IMR-90 (cell line): ENCODE measurements at places on chromosomes 1 and 21. TPM values are rescaled to one million over a fixed set of nuclear protein-coding genes. Genes with fewer than 3 reads are reported as not detected.
A peak's percentile ranks its signal among the peaks of the same experiment; 100 is the strongest.

- DNase-seq: no peak
- H3K27me3 ChIP-seq: no peaks in the 10 kb centered on the region
- H3K4me3 ChIP-seq: no peak overlapping the region
- H3K27ac ChIP-seq: no peak overlapping the region
- peaks cover 46% of the 10 kb centered on the region for H3K36me3 ChIP-seq
- 0 out of 2 replicates have a peak, but pooled peaks cover 2% of the 10 kb centered on the region for H3K4me1 ChIP-seq
These were observed 28.0 kb downstream of the FUBP1 start for GRCh38 chr1:77950873-77951272.

Gene PRKCZ
- 2.0 and 2.8 TPM in 2 replicates for total RNA-seq

GRCh38 chr1:184647471-184647870, 107.2 kb downstream of the EDEM3 start:
- no peak overlapping the region for H3K27ac ChIP-seq
- DNase-seq: peak; percentile 44
- no peak overlapping the region for H3K4me3 ChIP-seq
- peaks cover 2% of the 10 kb centered on the region; the same call in 1 of the 2 replicates for H3K27me3 ChIP-seq

DNA sequence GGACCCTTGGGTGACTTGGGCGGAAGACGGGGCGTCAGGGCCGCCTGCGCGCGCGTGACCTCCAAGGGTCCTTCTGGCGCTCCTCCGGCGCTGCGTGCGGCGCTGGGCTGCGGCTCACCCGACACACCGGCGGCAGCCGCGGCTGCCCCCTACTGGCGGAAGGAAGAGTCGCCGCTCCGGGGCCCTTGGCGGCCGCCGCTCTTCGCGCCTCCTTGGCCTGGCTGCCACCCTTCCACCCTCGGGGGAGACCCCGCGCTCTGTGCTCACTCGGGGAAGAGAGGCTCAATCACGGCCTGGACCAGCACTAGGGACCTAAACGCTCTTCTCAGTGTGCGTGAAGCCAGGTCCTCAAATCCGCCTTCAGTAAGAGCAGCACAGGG, 89.7 kb downstream of the DMRTA2 start:
- H3K4me1 ChIP-seq: no peaks in the 10 kb centered on the region; the same call in 1 of the 2 replicates
- H3K36me3 ChIP-seq: no peaks in the 10 kb centered on the region
- H3K27ac ChIP-seq: no peak overlapping the region
- peak; percentile 3 for DNase-seq

DNA sequence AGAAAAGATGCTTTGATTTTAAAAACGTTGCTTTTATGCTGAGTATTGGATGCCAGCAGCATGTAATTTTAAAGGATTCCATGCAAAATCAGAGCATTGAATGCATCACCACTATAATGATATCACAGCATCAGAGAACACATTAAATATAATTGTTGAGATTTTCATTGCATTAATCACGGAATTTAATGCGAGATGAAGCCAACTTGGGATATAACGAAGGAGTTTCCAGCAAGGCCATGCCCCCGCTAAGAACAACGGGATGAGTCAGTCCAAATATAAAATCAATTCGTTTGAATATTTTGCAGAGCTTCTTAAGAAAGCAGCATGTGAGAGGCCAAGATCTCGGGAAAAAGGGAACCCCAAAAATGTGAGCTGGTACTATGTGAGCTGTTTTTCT, 423.4 kb upstream of the CHRM3 start:
- no peak for DNase-seq
- H3K4me3 ChIP-seq: no peak overlapping the region
- no peaks in the 10 kb centered on the region for H3K4me1 ChIP-seq

Gene GUCA2B
- not detected in 2 replicates for total RNA-seq

DNA sequence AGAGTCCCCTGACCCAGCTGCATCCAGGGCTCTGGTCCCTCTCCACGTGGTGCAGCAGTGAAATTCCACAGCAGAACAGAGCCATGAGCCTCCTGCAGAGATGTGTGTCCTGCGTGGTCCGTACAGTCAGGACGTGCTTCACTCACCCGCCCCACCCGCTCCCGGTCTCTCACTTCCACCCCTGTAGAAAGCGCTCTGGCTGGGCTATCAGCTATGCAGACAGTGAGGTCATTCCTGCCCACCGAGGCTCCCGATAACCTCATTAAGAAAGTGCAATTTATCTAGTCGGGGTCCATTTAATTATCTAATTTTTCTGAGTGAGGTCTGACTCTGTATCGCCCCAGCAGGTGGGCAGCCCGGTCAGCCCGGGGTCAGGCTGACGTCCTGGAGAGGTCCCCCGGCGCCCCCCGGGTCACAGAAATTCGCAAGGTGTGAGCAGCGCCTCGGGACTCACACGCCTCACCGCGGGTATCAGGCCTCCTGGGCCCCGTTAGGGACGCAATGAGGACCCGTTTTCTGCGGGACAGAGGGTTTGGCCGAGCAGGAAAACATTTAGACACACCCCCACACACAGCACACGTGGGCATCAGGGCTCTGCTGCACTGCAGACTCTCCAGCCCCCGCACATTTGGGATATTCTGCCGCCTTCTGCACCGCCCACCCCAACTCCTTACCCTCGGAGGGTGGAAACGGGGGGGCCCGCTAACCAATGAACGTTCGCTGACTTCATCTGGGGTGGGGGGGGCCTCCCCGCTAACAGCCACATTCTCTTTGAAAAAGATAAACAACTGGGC, 76.7 kb downstream of the PRDM16 start:
- no peak overlapping the region for H3K4me3 ChIP-seq
- no peaks in the 10 kb centered on the region for H3K27me3 ChIP-seq
- H3K36me3 ChIP-seq: no peaks in the 10 kb centered on the region
- H3K4me1 ChIP-seq: no peaks in the 10 kb centered on the region
- DNase-seq: no peak
- no peak overlapping the region for H3K27ac ChIP-seq

Gene OR2L13
- total RNA-seq: not detected in 2 replicates

Gene CR2
- total RNA-seq: not detected in 2 replicates

Gene OBSCN
- 4.1 and 4.2 TPM in 2 replicates for total RNA-seq

DNA sequence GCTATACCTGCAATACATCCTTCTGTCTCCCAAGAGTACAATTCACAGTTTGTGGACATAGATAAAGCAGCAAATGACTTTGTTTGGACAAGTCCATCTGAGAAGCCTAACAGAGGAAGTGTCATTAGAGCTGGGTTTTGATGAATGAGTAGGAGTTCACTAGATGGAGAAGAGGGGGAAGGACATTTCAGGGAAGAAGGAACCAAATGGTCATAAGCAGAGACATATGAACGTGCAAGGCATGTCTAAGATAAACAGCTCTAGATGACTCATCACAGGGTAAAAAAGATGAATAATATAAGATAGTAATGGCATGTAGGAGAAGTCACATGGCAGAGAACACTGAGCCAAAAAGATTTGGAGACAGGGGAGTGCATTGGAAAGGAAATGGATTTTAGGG, 54.5 kb downstream of the HMGB4 start:
- H3K4me1 ChIP-seq: no peaks in the 10 kb centered on the region
- H3K27ac ChIP-seq: no peak overlapping the region
- no peak overlapping the region for H3K4me3 ChIP-seq
- peak; percentile 27 for DNase-seq

Gene KCNJ9
- not detected in 2 replicates for total RNA-seq

DNA sequence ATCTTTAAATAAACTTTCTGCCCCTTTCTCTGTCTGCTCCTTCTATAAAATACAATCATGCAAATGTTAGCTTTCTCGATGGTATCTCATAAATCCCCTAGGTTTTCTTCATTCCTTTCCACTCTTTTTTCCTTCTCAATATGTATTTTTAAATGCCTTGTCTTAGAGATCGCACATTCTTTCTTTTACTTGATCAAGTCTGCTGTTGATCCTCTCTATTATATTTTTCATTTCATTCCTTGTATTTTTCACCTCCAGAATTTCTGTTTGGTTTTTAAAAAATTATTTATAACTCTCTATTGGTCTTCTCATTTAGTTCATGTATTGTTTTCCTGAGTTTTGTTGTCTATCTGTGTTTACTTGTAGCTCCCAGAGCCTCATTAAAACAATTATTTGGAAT, 36.0 kb downstream of the TNFSF4 start:
- H3K4me3 ChIP-seq: no peak overlapping the region
- peaks cover 5% of the 10 kb centered on the region; the same call in 1 of the 2 replicates for H3K4me1 ChIP-seq
- no peak overlapping the region for H3K27ac ChIP-seq
- DNase-seq: no peak
- H3K27me3 ChIP-seq: no peaks in the 10 kb centered on the region

Gene UBAP2L
- 57.5 and 77.2 TPM in 2 replicates for total RNA-seq

Gene SDF4
- 57.0 and 69.4 TPM in 2 replicates for total RNA-seq

GRCh38 chr1:19427087-19427781, 58.1 kb downstream of the CAPZB start:
- H3K4me3 ChIP-seq: no peak overlapping the region
- H3K27me3 ChIP-seq: no peaks in the 10 kb centered on the region
- no peaks in the 10 kb centered on the region for H3K36me3 ChIP-seq

Gene CDA
- total RNA-seq: 0.90 and 1.4 TPM in 2 replicates
